ENCODE measurements at places on chromosomes 12 and 14.

DNA sequence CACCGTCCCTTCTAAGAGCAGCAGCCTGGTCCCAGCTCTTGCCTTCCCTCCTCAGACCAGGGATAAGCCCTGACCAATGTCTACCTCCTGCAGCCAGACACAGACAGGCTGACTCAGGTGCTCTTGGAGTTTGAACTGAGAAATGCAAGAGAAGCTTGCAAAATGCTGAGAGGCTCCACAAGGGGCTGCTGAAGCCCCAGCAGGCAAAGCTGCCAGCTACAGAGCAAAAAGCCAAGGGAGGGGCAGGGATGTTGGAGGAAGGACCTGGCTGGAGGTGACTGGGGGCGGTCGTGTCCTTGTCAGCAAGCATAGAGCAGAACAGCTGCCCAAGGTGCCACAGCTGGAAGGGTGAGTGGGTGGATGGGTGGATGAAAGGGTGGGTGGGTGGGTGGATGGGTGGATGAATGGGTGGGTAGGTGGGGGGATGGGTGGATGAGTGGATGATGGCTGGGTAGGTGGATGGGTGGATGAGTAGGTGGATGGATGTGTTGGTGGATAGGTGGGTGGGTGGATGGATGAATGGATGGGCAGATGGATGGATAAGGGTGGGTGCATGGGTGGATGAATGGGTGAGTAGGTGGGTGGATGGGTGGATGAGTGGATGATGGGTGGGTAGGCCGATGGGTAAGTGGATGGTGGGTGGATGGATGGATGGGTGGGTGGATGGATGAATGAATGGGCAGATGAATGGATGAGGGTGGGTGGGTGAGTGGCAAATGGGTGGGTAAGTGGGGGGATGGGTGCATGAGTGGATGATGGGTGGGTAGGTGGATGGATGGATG lies 4.0 kb upstream of the INF2 start:
- DNase-seq = no peak

- peak; percentile 18 for DNase-seq
These were observed 8.7 kb downstream of the TBC1D15 start for GRCh38 chr12:71848212-71848611.

DNA sequence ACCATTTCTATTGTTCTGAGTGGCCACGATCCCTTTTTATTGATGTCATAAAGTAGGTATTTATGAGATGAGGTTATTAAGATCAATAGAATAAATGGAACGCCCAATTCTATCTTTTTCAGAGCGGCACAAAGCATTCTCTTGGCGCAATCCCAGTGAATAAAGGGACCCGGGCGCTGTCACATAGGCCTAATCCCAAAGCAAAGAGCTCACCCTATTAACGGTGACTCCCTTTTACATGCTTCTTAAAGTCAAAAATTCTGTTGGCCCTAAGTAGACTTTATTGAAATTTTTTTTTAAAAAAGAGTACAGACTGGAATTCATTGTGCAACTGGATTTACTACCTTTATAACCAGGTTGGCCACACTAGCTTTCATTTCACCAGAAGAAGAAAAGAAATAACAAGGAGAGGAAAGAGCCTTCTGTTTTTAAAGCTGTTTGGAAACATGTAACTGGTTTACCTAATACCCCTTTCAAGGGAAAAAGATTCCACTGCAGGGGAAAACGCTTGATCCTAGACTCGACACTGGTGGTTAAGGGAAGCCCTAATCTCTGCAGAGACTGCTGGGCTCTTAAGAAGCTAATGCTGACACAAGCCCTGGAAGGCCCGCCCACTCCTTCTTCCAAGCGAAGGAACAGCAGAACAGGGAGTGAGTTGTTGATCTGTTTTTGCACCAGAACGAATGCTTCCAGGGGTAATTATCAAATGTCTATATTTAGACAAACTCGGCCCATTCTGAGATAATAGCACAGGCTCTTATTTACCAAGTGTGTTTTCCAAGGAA lies 381.2 kb downstream of the BCL11B start:
- DNase-seq = no peak

GRCh38 chr12:87302126-87302745 lies 727.0 kb downstream of the C12orf50 start:
- DNase-seq = no peak

DNA sequence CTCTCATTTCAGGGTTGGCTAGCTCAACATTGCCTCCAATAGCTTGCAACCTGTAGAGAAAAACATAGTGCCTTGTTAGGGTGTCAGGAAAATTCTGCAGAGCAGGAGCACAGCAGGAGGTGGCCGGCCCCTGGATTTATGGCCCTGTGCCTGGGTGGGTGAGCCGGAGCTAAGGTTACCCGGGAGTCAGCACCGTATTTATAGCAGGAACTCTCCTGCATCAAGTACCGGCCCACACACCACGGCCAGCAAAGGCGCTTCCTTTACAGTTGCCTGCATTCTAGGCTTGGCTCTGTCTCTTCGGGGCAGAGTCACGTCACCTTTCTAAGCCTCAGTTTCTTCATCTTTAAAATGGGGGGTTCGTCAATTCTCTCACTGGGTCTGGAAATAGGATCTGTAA lies 52.8 kb upstream of the EML1 start:
- no peak for DNase-seq

- no peak for DNase-seq
These were observed 623.5 kb downstream of the FLRT2 start for GRCh38 chr14:86153480-86153879.

DNA sequence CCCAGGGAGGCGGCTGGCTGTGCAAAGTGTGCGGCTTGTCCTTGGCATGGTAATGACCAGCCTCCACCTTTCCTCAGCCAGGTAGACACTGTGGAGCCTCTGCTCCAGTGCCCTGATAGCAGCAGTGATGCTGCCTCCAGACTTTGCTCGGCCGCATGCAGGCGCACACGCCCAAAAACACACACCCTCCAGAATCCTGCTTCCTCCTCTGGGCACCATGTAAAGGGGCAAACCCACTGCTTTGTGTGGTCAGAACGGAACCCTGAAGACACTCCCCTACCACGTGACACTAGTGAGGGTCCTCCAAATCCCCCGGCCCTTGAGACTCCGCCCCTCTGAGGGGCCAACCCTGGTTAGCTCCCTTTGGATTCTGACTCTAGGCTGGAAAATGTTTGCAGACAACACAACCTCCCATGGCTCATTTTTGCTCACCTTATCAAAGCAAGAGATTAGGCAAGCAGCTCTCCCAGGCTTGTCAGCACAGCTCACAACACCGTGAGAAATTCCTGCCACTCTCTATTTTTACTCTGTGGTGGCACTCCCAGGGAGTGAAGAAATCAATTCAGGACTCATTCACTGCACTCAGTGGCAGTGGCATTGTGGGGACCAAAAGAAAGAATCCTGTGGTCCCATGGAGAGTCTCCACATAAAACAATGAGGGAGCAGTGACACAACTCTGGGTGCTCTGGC lies 4.5 kb downstream of the KRT77 start:
- DNase-seq = no peak

DNA sequence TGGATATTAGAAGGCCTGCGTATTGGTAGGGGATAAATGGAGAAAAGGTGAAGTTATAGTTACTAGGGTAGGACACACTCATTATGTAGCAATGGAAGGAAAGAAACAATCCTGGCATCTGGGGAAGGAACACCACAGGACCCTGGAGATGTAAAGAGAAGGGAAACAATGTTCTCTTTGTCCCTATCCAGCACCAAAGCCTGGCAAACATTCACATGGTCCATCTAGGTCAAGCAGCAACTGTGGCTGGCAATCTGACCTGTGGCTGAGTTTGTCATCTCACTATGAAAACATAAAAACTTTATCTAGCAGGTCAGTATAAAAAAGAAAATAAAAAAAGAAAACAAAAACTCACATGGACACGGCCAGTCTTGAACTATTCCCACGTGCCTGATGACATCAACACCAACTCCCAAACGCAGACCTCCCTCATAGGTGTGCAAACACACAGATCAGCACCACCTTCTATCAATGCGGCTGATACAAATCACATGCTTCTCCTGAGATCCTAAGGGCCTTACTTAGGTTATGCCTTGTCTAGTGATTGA lies 2.6 kb downstream of the POMT2 start:
- DNase-seq = no peak

GRCh38 chr12:98062464-98063245 lies 452.7 kb upstream of the TMPO start:
- no peak for DNase-seq

DNA sequence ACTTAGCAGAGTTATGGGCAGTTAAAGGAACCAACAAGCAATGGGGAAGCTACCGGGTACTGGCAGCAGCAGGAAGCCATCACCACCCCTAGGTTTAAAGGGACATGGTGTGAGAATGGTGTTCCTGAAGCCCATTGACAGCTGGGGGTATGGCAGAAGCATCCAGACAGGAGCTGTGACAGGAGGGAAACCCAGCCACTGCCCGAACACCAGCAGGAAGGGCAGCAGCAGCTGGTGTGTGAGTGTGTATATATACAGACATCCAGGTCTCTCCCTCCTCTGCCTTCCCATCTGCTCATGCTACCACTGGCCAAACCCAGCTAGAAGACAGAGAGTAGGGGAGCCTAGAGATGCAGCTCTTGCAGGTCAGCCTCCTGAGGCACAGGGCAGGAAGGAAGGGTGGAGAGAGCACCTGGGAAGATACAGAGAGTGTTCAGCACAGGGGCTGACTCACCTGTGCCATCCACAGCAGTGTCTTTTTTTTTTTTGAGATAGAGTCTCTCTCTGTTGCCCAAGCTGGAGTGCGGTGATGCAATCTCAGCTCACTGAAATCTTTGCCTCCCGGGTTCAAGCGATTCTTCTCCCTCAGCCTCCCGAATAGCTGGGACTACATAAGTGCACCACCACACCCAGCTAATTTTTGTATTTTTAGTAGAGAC lies 9.2 kb upstream of the ADCK1 start:
- no peak for DNase-seq

DNA sequence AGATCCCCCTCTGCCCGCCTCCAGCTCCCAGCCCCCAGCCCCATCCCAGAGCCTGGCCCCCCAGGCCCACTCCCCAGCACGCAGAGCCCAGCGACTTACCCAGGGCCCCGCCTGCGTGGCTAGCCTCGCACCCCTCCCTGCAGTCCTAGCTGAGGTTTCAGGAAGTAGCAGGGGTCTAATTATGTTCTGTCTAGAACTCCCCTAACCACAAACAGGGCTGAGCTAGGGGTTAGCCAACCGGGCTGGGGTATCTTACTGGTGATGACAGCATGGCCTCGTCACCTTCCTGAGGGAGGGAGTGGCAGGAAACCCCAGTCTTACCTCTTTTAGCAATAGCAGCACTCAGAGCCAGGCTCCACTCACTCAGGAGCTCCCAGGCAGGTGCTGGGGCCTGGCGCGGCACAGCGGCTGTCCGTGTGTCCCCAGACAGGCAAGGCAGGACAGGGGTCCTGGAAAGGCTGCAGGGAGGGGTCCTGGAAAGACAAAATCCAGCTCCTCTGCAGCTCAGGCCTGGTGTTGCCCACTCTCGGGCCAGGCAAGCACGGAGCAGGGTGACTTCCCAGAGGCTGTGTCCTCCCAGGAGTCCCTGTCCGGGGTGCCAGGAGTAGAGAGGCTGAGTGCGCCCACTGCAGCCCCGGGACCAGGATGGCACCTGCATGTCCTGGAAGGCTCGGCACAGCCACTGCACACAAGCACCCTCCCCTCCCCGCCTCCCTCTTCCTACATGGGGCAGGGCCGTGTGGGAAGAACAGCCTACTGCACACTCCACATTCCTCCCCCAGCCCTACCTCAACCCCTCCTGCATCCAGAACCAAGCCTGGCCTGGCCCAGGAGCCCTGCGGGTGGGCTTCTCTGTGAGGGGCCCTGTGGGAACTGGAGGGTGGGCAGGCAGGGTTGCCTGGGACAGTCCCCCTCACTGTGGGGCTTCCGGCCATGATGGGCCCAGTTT lies at the start of gene GPR132:
GPR132 (minus strand) TSS at position 151 of the 949 bp plus-strand sequence. CDS start 10,010 bp downstream, outside the sequence.
- DNase-seq = no peak

- no peak for DNase-seq
These were observed 4.4 kb upstream of the SHMT2 start for GRCh38 chr12:57224973-57225679.

DNA sequence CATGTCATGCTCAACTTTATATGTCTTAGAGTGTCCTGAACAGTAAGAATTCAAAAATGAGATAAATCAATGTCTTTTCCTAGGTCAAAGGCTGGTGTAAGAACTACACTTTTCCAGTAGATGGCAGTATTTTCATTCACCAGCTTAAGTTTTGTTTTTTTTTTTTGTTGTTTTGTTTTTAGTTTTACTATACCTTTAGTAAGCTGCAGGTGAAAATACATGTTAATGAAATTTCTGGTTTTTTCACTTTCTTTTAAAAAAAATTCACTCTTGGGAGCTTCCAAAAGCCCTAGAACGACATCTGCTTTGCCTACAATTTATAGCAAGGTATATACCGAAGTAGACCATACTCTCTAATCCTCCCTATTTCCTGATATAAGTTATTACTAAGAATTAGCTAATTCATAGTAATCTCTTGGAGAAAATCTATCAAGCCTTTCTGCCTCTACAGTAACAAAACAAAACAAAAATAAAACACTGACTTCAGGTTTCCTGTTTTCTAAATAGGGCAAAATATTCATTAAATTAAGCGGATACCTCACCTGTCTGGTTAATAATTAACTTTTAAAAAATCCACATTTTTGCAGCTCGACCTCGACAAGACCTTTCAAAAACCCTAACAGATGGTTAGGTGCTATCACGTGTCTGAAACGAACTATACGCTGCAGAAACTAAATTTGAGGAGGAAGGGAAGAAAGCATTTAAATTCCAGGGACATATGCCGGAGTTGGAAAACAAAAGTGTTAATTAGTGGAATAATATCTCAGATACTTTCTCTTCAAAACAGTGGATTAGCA lies 2.7 kb upstream of the SAMD4A start:
- DNase-seq = peak; percentile 65

DNA sequence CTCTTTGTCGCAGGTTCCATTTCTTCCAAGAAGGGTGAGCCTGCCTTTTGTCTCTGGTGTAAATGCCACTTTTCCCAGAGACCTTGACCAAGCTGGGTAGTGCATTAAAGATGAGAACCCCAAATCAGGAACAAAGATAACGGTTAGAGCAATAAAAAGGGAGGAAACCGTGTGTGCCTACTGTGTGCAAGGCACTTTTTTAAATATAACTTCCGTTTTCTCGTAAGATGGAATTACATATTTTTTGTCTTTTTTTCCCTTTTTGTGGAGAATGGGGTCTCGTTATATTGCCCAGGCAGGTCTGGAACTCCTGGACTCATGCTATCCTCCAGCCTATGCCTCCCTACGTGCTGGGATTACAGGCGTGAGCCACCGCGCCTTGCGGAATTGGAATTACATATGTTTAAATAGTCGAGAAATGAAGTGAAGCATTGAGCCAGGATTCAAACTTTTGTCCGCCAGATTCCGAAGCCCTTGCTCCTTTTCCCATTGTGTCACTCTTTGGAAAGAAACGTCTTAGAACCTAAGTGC lies 506 bp upstream of the NABP2 start:
- no peak for DNase-seq

DNA sequence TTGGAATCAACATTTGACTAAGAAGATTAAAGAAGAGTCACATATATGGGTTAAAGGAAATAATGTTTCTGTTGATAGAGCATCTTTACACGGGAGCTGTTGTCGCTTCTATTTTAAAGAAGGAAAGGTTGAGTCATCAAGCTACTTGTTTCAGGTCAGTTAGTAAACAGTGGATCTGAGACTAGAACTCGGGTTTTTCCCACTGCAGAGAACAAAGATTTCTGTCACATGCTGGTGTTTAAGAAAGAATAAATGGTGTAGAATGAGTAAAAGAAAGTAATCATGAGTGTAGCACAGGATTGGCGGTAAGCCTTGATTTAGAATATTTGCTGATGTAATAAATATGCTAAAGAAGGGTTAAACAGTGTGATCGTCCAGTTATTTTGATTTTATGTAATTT lies 455.5 kb downstream of the AEBP2 start:
- DNase-seq = peak; percentile 12

- no peak for DNase-seq
These were observed 59.3 kb upstream of the TMTC1 start for GRCh38 chr12:29843036-29843435.
